ENCODE measurements at places on chromosomes 1 and 21.

DNA sequence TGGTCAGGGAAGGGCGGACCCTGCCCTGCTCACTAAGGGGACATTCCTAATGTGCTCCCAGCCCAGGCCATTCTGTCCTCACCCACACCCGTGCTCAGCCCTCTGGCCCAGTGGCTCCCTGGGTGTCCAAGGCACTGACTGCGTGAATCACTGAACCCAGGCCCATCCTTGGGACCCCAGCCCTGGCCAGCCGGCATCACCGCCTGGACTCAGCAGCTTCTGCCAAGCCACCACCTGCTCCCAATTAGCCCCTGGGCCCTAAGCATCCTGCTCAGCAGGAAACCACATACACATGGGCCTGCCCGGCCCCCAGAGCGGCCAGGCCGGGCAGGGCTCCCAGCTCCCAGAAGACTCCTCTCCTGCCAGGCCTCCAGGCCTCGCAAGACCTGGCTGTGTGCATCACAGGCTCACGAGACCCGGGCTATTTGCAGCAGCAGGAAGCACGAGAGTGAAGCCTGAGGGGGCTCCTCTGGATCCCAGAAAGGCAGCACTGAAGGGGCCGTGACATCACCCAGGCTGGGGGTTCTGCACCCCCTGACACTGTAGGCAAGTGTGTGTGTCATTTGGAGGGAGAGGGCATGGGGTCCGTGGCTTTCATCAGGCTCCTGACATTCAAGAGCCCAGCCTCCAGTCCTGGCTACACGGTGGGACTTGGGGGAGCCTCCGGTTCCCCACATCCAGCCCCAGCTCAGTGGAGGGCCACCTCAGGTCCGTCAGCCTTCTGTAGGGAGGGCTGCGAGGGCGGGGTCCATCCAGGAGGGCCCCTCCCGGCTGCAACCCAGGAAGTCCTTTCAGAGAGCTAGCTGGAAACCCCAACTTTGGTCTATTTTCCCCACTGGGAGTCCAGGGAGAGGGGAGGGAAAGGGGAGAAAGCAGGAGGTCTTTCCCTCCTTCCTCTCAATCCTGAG, 1.6 kb downstream of the MFAP2 start:
- DNase-seq, result no peak

- DNase-seq, result peak; percentile 20
Observed at GRCh38 chr1:116503546-116504307, 67.1 kb downstream of the CD58 start.

DNA sequence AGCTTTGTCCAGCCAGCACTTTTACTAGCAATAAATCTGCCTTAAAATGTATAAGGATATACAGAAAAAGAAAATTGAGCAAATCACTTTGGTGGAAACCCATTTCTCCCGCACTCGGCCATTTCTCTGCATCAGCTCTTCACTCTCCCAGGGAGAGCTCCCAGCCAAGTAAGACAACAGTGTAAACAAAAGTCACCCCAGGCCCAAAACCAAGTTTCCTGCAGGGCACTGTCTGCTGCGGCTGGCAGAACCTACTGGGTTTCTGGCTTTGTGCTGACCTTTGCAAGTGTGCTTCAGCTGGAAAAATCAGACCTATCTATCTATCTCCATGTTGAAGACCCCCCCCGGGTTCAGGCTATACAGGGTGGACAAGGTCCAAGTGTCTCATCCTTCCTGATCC, 476.7 kb upstream of the CAMK1G start:
- DNase-seq, result no peak

- DNase-seq, result no peak
Observed at GRCh38 chr1:74363220-74363619, 128.0 kb downstream of the TNNI3K start.

GRCh38 chr1:156755527-156755950, 4.1 kb upstream of the HDGF start:
- DNase-seq, result no peak

GRCh38 chr1:44227211-44227610, 13.9 kb downstream of the DMAP1 start:
- DNase-seq, result no peak

GRCh38 chr21:28207436-28208173, 785.1 kb downstream of the LTN1 start:
- DNase-seq, result no peak

GRCh38 chr1:52139817-52140540, 1.9 kb upstream of the ZFYVE9 start:
- peak; percentile 6 for DNase-seq

DNA sequence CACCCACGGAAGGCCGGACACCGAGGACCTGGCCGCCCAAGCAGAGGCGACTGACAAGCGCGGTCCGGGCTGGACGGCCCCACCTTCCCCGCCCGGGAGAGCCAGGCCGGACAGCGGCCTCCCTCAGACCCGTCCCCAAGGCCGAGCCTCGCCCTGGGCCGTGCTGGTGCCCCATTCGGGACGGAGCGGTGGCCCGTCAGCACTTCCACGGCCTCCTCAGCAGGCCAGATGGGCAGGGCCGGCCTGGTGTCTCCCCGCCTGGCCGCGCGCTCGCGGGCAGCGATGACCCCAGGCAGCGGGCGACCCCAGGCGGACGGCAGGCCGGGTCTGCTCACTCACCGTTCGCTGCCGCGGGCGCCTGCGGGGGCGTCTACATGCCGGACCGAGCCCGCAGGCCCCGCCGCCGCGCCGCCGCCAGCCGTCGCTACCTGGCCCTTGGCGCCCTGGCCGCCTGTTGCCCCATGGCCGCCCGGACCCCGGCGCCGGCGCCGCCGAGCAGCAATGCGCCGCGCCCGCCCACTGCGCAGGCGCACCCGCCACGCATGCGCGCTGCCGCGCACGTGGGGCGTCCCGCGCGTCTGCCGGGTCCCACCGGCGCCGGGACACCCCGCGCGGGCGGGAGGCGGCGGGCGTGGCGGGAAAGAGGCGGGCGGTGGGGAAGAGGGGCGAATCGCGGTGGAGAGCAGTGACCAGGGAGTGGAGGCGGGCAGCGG, at the start of gene NADK:
TSS of gene NADK (minus strand) at position 521 of the 713 bp plus-strand sequence. CDS start 13,064 bp downstream, outside the sequence.
- peak; percentile 75 for DNase-seq

- DNase-seq, result no peak
Observed at GRCh38 chr1:230231774-230232145, 164.7 kb downstream of the GALNT2 start.

All from activated naive CD4-positive, alpha-beta T cell treated with Interleukin-2 at 50 U/mL for 16 hours (primary cell).